ENCODE measurements at places on chromosomes 2 and 18. TPM values are rescaled to one million over a fixed set of nuclear protein-coding genes. Genes with fewer than 3 reads are reported as not detected.
A peak's percentile ranks its signal among the peaks of the same experiment; 100 is the strongest.

- peaks cover 3% of the 10 kb centered on the region for H3K4me1 ChIP-seq
- no peaks in the 10 kb centered on the region for H3K36me3 ChIP-seq
- no peak overlapping the region for H3K27ac ChIP-seq
- no peak overlapping the region for H3K4me3 ChIP-seq
- no peaks in the 10 kb centered on the region for H3K27me3 ChIP-seq
Measured at GRCh38 chr2:31401580-31401979, 13.0 kb downstream of the XDH start.

NAT8 gene
- not detected for total RNA-seq

RAB27B gene
- total RNA-seq: 1.4 TPM

TMEM237 gene
- total RNA-seq: 21.4 TPM

DNA sequence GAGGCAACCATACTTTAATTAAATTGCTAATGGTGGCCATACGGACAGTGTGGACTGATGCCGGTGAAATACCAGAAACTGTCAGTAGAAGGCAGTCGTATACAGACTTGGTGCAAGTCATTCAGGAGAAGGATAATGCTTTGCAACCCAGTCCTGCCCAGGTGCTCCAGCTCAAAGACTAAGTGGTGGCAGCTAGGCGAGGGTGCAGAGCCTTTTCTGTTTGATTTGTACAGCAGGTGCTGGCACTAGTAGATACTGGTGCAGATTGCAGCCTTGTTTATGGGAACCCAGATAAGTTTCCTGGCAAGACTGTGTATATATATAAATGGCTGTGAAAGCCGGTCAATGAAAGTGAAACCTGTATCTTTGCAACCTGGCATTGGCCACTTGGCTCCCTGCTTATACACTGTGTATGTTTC, 208.3 kb upstream of the SYT4 start:
- DNase-seq: no peak
- H3K36me3 ChIP-seq: no peaks in the 10 kb centered on the region
- H3K27me3 ChIP-seq: no peaks in the 10 kb centered on the region
- no peaks in the 10 kb centered on the region for H3K4me1 ChIP-seq

- DNase-seq: no peak
- no peak overlapping the region for H3K4me3 ChIP-seq
- H3K4me1 ChIP-seq: no peaks in the 10 kb centered on the region
- no peaks in the 10 kb centered on the region for H3K36me3 ChIP-seq
- no peak overlapping the region for H3K27ac ChIP-seq
Measured at GRCh38 chr2:156787517-156787916, 351.3 kb downstream of the GPD2 start.

GRCh38 chr18:52343138-52343537, 3.1 kb downstream of the DCC start:
- H3K27ac ChIP-seq: no peak overlapping the region
- H3K36me3 ChIP-seq: no peaks in the 10 kb centered on the region
- no peak overlapping the region for H3K4me3 ChIP-seq
- no peaks in the 10 kb centered on the region for H3K4me1 ChIP-seq
- DNase-seq: no peak

CCBE1 gene
- 61.1 TPM for total RNA-seq

GRCh38 chr2:15263976-15264685, 297.0 kb downstream of the NBAS start:
- H3K27ac ChIP-seq: no peak overlapping the region
- H3K27me3 ChIP-seq: no peaks in the 10 kb centered on the region
- H3K4me1 ChIP-seq: peaks cover 12% of the 10 kb centered on the region
- peaks cover 5% of the 10 kb centered on the region for H3K36me3 ChIP-seq

STEAP3 gene
- total RNA-seq: 2.8 TPM

DNA sequence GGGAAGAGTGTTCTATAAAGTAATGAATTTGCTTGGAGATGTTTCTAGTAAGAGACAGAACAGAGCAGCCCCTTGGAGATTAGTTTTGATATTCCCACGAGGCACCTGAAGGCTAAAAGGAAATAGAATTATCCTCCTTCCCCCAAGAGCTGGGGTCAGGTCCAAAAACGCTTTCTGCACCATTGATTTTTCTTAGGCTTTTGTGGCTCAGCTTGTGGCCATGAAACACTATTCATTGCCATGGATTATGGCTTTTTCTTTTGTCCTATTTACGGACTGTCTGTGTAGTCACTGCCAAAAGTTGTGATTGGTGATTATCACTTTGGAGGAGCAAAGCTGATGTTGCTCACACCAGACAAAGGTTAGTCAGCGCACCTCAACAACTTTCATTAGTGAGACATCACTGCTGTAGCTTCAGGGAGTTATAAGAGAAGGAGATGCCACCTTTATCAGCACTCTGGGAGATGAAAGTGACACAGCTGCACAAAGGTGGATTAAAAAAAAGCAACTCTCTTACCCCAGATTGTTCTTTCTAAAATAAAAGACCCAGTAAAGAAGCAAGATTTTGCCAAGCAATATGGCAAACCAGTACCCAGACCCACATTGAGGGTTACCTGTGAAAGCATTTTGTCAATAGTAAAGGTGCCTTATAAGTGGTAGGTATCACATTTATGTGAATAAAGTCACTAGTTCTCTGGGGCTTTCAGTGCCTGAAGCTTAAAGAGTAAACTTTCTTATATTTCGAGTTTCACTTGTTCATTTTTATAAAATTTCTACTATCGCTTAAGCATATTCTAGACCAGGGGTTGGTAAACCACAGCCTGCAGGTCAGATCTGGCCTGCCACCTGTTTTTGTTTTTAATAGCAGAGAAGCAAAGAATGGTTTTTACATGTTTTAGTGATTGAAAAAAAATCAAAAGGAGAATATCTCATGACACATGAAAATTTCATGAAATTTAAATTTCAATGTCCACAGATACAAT, 10.6 kb downstream of the CXCR4 start:
- H3K27me3 ChIP-seq: no peaks in the 10 kb centered on the region
- no peak for DNase-seq
- H3K4me1 ChIP-seq: no peaks in the 10 kb centered on the region
- H3K27ac ChIP-seq: no peak overlapping the region

SPIRE1 gene
- 26.8 TPM for total RNA-seq

- H3K36me3 ChIP-seq: no peaks in the 10 kb centered on the region
- no peak for DNase-seq
- H3K27ac ChIP-seq: no peak overlapping the region
- H3K4me1 ChIP-seq: peaks cover 4% of the 10 kb centered on the region
Measured at GRCh38 chr2:204135752-204136151, 199.2 kb downstream of the ICOS start.

GRCh38 chr2:14157816-14158215, 474.7 kb upstream of the LRATD1 start:
- no peak overlapping the region for H3K27ac ChIP-seq
- H3K4me3 ChIP-seq: no peak overlapping the region
- no peak for DNase-seq
- H3K4me1 ChIP-seq: no peaks in the 10 kb centered on the region
- H3K36me3 ChIP-seq: no peaks in the 10 kb centered on the region

DNA sequence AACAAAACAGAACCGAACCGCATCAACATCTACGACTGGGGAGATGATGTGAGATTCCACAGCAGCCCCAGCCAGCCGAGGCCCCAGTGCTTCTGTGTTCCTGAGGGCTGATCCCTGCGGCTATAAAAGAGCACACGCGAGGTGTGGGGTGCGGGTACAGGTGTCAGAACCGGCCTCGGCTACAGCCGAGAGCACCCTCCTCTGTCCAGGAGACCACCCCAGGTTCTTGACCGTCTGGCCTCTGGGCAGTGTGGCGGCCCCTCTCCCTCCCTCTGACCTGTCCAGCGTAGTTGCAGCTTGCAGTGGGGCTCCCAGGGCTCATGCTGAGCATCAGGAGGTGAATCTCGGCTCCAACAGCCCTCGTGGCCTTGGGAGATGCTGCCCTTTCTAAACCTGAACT, 23.7 kb downstream of the RTP5 start:
- no peaks in the 10 kb centered on the region for H3K27me3 ChIP-seq
- no peak overlapping the region for H3K4me3 ChIP-seq
- no peak overlapping the region for H3K27ac ChIP-seq
- DNase-seq: no peak
- H3K36me3 ChIP-seq: no peaks in the 10 kb centered on the region

GRCh38 chr2:120963997-120964705, 228.5 kb downstream of the GLI2 start:
- H3K27me3 ChIP-seq: no peaks in the 10 kb centered on the region
- H3K4me3 ChIP-seq: no peak overlapping the region
- H3K36me3 ChIP-seq: no peaks in the 10 kb centered on the region
- no peak for DNase-seq

GRCh38 chr2:183164650-183165015, 40.4 kb downstream of the NUP35 start:
- DNase-seq: no peak

GRCh38 chr18:79481046-79481790, 85.5 kb downstream of the NFATC1 start:
- peak; percentile 56 for DNase-seq
- no peaks in the 10 kb centered on the region for H3K4me1 ChIP-seq
- no peaks in the 10 kb centered on the region for H3K27me3 ChIP-seq
- H3K27ac ChIP-seq: no peak overlapping the region
- H3K4me3 ChIP-seq: no peak overlapping the region

GRCh38 chr2:236971131-236971821, 114.4 kb upstream of the COPS8 start:
- H3K36me3 ChIP-seq: no peaks in the 10 kb centered on the region
- DNase-seq: no peak
- H3K4me1 ChIP-seq: no peaks in the 10 kb centered on the region
- peak overlapping the region; percentile 70 for H3K27ac ChIP-seq
- no peak overlapping the region for H3K4me3 ChIP-seq

DNA sequence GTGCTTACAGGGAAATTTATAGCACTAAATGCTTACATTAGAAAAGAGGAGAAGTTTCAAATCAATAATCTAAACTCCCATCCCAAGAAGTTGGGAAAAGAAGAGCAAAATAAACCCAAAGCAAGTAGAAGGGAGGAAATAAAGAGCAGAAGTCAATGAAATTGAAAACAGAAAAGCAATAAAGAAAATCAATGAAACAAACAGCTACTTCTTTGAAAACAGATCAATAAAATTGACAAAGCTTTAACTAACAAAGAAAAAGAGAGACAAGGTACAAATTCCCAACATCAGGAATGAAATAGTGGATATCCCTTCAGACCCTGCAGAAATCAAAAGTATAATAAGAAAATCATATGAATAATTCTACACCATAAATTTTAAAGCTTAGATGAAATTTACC, 25.5 kb upstream of the ONECUT2 start:
- no peak overlapping the region for H3K27ac ChIP-seq
- no peaks in the 10 kb centered on the region for H3K27me3 ChIP-seq
- H3K36me3 ChIP-seq: no peaks in the 10 kb centered on the region
- no peak overlapping the region for H3K4me3 ChIP-seq
- H3K4me1 ChIP-seq: no peaks in the 10 kb centered on the region

AQP4 gene
- 0.49 TPM for total RNA-seq

ACADL gene
- total RNA-seq: 3.9 TPM

DNA sequence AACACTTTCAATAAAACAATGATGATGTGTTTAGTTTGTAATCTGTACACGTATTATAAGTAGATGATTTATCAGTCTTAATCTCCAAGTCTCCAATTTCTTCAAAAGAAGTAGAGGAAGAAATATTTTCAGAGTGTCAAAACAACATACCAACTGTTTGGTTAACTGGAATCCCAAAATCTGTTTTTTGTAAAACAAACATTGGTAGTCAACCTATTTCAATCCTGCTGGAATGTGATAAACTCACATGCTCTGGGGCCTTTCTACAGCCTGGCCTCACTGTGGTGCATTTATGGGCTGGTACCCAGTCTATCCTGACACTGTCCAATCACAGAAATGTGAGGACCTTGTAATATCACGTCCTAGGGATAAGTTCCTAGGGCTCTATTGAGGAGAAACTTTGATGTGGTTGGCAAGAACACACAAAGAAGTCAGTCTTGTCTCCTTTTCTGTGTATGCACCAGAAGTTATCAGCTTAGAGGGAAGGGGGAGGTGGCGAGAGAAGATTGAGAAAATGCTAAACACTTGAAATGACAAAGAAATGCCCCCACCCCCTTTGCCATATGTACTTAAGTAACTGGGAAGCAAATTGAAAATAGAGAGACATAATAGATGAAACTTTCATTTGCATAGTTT, 47.2 kb downstream of the PRKRA start:
- H3K36me3 ChIP-seq: no peaks in the 10 kb centered on the region
- H3K4me3 ChIP-seq: no peak overlapping the region
- no peak for DNase-seq
- H3K27me3 ChIP-seq: no peaks in the 10 kb centered on the region

CRYBA2 gene
- not detected for total RNA-seq

PID1 gene
- 83.6 TPM for total RNA-seq

CROCC2 gene
- total RNA-seq: not detected

DNA sequence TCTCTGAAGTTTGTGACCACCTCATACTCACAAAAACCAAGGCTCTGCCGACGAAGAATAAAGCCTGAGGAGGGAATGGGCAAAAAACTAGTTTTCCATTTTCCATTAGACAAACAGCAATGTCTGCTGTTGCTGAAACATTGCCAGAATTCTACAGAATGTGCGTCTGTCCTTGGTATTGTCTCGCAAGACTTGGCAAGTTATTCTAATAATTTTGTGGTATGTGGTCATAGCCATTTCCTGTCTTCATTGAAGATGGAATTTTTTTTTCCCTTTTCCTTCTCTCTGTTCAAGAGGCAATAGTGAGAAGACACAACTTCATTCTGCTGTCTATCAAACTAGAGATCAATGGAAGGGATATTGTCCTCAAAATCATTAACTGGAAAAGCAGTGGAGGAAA, 296.1 kb downstream of the RND3 start:
- H3K27ac ChIP-seq: no peak overlapping the region
- no peak for DNase-seq
- H3K27me3 ChIP-seq: no peaks in the 10 kb centered on the region
- H3K4me3 ChIP-seq: no peak overlapping the region
- no peaks in the 10 kb centered on the region for H3K4me1 ChIP-seq

- H3K27me3 ChIP-seq: no peaks in the 10 kb centered on the region
- H3K27ac ChIP-seq: no peak overlapping the region
- H3K36me3 ChIP-seq: no peaks in the 10 kb centered on the region
- no peak for DNase-seq
- no peaks in the 10 kb centered on the region for H3K4me1 ChIP-seq
- H3K4me3 ChIP-seq: no peak overlapping the region
Measured at GRCh38 chr2:9793156-9793917, 49.9 kb upstream of the TAF1B start.

DNA sequence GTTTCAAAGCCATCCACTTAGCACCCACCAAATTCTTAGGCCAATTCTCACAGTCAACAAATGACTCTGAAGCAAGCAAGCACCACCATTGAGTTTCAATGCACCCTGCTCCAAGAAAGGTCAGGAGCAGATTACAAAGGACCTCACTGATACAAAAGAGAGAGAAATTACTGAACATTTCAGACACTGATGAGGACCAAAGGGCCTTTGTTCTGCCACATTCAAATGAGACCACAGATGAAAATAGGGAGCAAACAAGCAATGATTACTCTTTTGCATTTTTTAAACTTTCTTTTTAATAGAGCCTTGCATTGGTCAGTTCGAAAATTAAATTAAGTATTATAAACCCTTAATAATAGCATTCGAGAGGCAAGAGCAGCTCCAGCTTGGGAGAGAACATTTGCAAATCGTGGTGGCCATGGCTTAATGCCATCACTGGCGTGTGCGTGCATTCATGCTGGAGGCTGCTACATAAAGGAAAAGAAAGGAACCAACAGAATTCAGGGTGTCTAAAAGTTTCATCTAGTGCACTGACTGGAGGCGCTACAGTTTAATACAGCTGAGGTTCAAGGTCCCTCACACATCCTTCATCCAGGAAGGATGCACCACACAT, 87.5 kb downstream of the KLF7 start:
- H3K4me3 ChIP-seq: no peak overlapping the region
- H3K27me3 ChIP-seq: no peaks in the 10 kb centered on the region
- H3K27ac ChIP-seq: no peak overlapping the region
- peaks cover 27% of the 10 kb centered on the region for H3K36me3 ChIP-seq
- H3K4me1 ChIP-seq: no peaks in the 10 kb centered on the region

COMMD1 gene
- 54.6 TPM for total RNA-seq

GRCh38 chr2:79129804-79130203, 9.5 kb downstream of the REG1A start:
- no peak overlapping the region for H3K4me3 ChIP-seq
- no peak for DNase-seq
- no peaks in the 10 kb centered on the region for H3K36me3 ChIP-seq
- H3K27ac ChIP-seq: no peak overlapping the region

All from sigmoid colon (tissue), 7 donors.